Kidney (tissue), 22 donors: ENCODE measurements at places on chromosomes 16 and 17. TPM values are rescaled to one million over a fixed set of nuclear protein-coding genes. Genes with fewer than 3 reads are reported as not detected.

DBNDD1 gene
- polyA plus RNA-seq = 15.1 TPM

DNA sequence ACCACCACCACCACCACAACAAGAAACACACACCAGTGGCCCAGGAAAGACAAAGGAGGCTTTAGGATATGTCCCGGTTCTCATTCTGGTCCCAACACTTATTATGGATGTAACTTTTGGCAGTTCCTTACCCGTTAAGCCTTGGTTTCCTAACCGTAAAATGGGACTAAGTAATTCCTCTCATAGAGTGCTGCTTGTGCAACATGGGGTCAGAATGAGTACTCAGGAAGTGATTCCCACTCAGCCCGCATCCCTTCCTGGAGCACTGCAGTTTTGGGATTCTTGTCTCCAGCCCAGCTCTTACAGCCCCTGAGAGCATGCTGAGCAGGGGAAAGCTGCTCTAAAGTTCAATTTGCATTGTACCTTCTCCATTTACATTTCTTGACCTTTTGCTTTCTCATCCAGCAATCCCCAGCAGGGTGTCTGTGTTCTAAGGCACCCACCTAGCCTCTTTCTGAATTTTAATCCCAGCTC, 262.6 kb downstream of the PRKCA start:
- no peak for DNase-seq

MYL11 gene
- 2.3 TPM for polyA plus RNA-seq

CACNG4 gene
- polyA plus RNA-seq = 0.26 TPM

SLC5A11 gene
- 2.1 TPM for polyA plus RNA-seq

CIBAR2 gene
- not detected for polyA plus RNA-seq

DNA sequence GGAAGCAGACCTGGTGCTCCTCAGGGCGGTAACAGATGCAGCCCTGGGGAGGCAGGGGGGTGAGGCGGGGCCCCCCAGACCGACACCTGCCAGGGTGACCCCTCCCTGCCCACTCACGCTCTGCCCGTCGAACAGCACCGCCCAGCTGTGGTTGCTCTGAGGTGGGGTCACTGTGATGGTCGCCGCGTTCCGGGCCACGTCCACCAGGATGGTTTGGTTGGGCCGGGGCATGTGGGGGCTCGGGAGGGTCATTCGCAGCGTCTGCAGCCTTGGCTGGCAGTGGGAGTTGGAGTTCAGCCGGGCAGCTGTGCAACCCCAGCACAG, 692 bp downstream of the BRICD5 start:
- DNase-seq = peak; percentile 76

DNA sequence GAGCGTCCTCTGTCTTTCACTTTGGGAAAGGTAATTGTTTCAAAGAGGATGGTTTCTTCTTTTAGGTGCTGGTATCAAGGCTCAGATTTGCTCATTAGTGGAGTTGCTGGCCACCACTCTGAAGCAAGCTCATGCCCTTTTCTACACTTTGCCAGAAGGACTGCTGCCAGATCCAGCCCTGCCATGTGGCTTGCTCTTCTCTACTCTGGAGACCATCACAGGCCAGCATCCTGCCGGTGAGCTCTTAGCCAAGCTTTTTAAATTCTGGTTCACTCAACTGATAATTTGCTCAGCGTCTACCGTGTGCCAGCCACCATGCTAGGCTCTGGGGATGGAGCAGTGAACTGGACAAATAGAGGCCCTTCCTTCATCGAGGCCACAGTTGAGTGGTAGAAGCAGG, 4.3 kb downstream of the COG1 start:
- DNase-seq = no peak
